CD4-positive, alpha-beta T cell treated with Interleukin-17A for 1 hour (primary cell): ENCODE measurements at places on chromosomes 3 and 15.

- DNase-seq = no peak
Observed at GRCh38 chr3:17469520-17469919, 272.9 kb downstream of the TBC1D5 start.

DNA sequence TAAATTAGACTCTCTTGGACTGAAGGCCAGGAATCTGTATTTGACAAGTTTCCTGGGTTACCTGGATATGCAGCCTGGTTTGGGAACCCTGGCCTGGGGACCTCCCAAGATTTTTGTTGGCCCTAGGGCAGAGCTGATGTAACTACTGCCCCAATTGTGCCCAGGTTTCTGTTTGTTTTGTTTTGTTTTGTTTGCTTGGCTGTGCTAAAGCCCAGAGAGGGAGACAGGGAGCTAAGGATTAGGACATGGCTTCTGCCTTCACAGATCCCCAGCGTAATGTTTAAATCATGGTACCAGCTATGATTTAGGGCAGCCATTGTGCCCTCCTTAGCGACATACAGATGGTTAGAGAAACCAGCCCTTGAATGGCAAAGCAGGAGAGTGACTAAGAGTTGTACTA is 47.6 kb downstream of the ABHD5 start:
- DNase-seq = no peak

GRCh38 chr3:143151004-143151731 is 31.6 kb downstream of the CHST2 start:
- no peak for DNase-seq

- no peak for DNase-seq
Observed at GRCh38 chr3:71565976-71566375, 17.6 kb downstream of the FOXP1 start.

- DNase-seq = peak; percentile 65
Observed at GRCh38 chr3:60017631-60018030, 967.8 kb upstream of the CFAP20DC start.

- no peak for DNase-seq
Observed at GRCh38 chr15:29135702-29136646, 133.6 kb downstream of the NSMCE3 start.
